PC-3 (cell line): ENCODE measurements at places on chromosomes 16 and 17. TPM values are rescaled to one million over a fixed set of nuclear protein-coding genes. Genes with fewer than 3 reads are reported as not detected.
A peak's percentile ranks its signal among the peaks of the same experiment; 100 is the strongest.

ASPA gene
- not detected in 2 replicates for total RNA-seq

NPIPB4 gene
- 17.2 and 18.4 TPM in 2 replicates for total RNA-seq

MRPS34 gene
- 248 and 258 TPM in 2 replicates for total RNA-seq

TBX6 gene
- 0.86 and 1.1 TPM in 2 replicates for total RNA-seq

DNA sequence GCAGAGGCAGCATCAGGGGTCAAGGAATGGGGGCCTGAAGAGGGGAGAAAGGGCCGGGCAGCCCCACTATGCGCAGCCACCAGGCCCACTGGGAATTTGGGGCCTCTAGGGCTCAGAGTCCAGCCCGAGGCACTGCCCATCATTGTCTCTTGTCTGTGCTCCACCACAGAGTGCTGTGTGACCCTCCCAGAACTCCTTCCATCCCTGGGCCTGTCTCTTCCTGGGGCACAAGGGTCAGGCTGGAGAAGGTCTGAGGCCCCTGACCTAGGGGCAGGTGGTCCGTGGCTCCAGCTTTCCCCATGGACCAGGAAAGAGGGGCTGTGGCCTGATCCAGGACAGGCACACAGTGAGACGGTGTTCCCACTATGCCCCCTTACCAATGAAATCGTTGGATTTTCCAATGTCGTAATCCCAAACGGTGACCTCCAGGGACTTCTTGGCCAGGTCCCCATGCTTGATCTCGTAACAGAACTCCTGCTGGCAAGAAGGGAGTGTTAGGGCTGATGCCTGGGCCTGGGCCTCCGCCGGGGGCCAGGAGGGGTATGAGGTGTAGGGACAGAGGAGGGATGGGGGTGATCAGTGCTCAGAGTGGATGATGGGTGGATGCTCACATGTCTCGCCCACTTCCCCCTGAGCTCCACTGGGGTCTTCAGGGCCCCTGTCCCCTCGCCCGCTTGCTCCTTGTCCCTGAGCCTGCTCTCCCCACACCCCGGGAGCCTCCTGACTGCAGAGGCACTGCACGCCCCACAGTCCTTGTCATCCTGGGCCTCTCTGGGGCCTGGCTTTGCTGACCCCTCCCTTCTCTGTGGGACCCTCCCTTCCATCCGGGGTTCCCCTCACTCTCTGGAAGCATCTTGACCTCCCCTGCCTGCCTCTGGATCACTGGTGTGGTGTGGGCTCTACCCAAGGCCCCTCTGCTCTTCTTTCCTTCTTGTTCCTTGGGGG is 10.7 kb downstream of the SCGB1C2 start:
- H3K4me3 ChIP-seq: no peak overlapping the region
- H3K27ac ChIP-seq: no peak overlapping the region
- H3K4me1 ChIP-seq: peaks cover 3% of the 10 kb centered on the region; the same call in 1 of the 2 replicates

- peaks cover 33% of the 10 kb centered on the region for H3K4me1 ChIP-seq
- peak overlapping the region; percentile 60 for H3K27ac ChIP-seq
- H3K27me3 ChIP-seq: no peaks in the 10 kb centered on the region
- peak; percentile 84 for DNase-seq
- no peaks in the 10 kb centered on the region for H3K36me3 ChIP-seq
Observed at GRCh38 chr16:3646348-3646920, 8.1 kb upstream of the DNASE1 start.

GRCh38 chr17:3859940-3860339 is 13.9 kb upstream of the NCBP3 start:
- no peaks in the 10 kb centered on the region for H3K4me1 ChIP-seq
- H3K27ac ChIP-seq: no peak overlapping the region
- H3K4me3 ChIP-seq: no peak overlapping the region
- no peak for DNase-seq
- no peaks in the 10 kb centered on the region for H3K36me3 ChIP-seq
